ENCODE measurements at places on chromosomes 5 and 9.

DNA sequence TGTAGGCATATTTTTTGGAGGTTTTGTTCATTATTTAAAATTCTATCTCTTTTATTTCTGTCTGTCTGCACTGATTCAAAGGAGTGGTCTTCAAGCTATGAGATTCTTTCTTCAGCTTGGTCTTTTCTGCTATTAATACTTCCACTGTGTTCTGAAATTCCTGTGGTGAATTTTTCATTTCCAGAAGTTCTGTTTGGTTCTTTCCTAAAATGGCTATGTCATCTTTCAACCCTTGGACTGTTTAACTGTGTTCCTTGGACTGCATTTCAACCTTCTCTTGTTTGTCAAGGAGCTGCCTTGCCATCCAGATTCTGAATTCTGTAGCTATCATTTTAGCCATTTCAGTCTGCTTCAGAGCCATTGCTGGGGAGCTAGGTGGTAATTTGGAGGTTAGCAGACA, 76.3 kb downstream of the CERT1 start:
- DNase-seq: no peak

- peak; percentile 24 for DNase-seq
Measured at GRCh38 chr5:24353611-24354010, 291.2 kb downstream of the CDH10 start.

DNA sequence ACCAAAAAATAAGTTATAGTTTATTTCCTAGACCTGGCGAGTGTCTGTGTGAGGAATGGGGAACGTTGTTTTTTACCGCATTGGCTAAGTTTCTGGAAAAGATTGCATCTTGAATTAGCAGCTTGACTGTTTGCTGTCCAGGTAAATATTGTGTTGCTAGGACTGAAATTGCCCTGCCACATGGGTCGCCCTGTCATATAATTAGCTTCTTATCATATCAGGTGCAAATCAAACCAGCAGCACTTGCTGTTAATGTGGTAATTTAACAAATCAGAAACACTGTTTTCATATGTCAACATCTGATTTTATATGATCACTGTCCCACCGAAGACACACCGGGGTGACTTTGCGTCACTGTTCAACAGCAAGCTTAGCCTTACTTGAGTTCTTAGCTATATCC, 63.7 kb upstream of the ZNF622 start:
- no peak for DNase-seq

GRCh38 chr5:55969956-55970355, 24.8 kb downstream of the IL6ST start:
- DNase-seq: no peak

DNA sequence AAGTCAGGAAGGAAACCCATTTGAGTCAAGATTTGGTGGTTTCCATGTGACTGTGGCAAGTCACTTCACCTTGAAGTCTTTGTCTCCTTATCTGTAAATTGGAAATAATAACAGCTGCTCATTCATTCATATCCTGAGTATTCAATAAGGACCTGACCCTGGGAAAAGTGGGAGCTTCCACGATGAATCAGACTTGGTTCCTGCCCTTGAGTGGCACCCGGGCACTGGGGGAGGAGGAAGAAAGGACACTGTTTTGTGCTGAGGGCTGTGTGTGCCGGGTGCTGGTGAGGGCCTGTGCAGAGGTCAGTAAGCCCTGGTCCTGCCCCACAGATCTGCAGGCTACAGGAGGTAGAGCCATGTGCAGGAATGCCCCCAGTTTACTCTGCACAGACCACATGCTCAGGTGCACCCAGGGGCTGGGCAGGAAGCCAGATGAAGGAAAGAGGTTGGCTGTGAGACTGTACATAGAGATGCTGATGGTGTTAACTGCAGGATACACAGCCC, 6.8 kb downstream of the NDST1 start:
- DNase-seq: peak; percentile 7

DNA sequence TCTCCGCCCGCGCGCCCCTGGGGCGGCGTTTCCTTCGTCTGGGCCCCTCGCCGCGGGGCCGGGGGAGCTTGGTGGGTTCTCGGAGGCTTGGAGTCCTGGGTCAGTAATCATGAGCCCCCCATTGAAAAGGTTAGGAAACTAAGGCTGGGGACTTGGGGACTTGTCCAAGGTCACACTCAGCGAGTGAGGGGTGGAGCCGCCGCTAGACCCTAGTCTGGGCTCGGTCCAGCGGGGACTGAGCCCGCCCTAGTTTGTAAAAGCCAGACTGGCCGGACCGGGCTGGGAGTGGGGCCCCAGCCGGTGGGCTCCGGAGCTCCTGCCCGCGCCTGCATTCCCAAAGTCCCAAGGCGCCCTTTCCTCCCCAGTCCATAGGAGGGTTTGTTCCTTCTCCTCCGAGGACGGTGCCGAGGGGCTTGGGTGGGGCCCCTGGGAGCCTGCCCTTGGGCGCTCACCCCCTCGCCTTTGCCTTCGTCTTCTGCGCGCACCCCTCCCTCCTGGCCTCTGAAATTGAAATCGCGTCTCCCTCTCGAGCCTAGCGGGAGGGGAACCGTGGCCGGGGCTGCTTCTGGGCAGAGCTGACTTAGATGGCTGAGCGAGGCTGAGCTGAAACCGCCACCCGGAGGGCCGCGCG, 995 bp downstream of the OLFM1 start:
- DNase-seq: no peak

GRCh38 chr5:175382171-175382570, 61.8 kb downstream of the DRD1 start:
- DNase-seq: no peak

DNA sequence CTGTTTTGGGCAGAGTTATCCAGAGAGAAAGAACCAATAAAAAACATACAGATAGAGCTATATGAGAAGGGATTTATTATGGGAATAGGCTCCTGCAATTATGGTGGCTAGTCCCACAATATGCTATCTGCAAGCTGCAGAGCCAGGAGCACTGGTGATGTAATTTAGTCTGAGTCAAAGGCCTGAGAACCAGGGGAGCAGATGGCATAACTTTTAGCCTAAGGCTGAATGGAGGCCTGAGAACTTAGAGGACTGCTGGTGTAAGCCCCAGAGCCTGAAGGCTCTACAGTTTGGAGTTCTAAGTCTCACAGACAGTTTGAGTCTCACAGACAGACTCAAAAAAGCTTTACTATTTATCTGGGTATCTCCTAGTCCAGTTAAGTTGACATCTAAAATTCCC, 263.8 kb downstream of the FBXL7 start:
- DNase-seq: no peak

- no peak for DNase-seq
Measured at GRCh38 chr5:23139338-23140171, 286.4 kb upstream of the CDH12 start.
